ENCODE measurements at places on chromosomes 4 and X. TPM values are rescaled to one million over a fixed set of nuclear protein-coding genes. Genes with fewer than 3 reads are reported as not detected.
A peak's percentile ranks its signal among the peaks of the same experiment; 100 is the strongest.

- DNase-seq: no peak
Observed at GRCh38 chr4:55405073-55405472, 9.3 kb downstream of the TMEM165 start.

DNA sequence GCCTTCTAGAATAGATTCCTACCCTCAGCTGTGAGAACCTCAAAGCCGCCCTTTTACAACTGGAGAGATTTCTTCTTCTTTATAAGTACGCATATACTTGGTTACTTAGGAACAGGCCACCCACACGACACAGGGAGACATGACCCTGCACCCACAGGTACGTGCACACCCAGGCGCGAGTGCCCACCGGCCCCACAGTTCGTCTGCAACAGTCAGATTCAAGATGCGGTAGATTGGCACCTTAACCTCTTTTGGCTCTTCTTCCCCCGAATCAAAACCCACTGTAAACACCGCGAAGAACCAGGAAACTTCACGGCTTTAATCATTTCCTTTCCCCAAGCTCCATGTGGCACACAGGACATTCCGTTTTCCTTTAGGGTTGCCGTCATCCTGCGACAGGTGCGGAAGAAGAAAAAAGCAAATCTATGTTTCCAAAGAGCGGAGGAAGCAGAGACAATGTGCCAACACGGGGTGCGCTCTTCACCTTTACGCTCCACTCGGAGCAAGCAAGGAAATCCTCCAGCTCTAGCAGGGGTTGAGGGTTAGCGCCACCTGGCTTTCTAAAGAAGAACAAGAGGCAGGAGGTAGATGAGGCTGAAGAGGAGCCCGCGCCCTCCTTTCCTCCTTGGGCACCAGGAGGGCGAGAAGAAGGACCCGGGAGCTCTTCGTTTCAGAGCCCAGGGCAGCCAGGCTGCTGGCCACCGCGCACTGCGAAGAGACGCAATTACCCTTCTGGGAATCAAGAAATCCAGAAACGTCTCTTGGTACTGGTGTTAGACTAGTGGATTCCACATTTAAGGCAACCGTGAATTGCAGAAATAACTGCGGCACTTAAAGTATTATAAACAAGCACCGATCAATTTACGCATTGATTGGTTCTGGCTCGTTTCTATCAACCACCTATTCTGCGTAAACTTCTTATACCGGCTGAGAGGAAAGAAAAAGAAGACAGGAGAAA lies 35.7 kb downstream of the HAND2 start:
- peak; percentile 78 for DNase-seq

The BTK gene
- not detected for total RNA-seq

GRCh38 chr4:118225511-118225910 lies 127.3 kb downstream of the PRSS12 start:
- no peak for DNase-seq

- peak; percentile 30 for DNase-seq
Observed at GRCh38 chrX:17606231-17606630, 131.1 kb upstream of the SCML1 start.

DNA sequence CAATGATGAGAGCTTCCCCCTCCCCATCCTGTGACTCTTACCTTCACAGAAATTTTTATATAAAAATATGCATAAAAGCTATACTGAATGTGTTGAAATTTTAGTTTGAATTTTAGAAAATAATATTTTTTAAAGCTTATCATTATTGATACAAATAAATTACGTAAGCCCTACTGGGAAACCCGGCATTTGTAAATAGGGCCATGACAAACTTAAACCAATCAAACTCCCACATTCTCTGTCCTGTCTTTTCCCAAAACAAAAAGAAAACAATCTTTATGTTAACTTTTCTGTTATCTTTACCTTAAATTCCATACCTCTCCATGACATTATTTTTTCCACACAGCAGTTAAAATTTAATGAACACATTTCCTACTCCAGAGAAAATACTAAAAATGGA lies 2.6 kb downstream of the CNOT6L start:
- DNase-seq: no peak

The VAMP7 gene
- total RNA-seq: 31.8 TPM

DNA sequence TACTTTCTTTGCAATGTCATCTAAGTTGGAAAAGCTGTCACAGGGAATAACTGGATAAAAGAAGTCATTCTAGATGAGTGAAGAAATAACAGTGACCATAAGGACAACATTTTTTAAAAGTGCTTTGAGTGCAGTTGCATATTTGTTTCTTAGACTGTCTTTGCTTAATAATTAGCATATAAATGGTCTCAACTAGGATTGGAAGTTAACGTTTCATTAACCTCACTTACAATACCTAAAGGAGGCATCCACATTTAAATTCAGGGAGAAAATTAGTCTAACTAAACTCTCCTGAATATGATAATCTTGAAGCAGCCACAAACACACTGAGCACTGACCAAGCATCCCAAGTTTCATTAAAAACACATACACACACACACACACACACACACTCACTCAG lies 780.7 kb downstream of the PCDH18 start:
- no peak for DNase-seq

The TRO gene
- 13.0 TPM for total RNA-seq

DNA sequence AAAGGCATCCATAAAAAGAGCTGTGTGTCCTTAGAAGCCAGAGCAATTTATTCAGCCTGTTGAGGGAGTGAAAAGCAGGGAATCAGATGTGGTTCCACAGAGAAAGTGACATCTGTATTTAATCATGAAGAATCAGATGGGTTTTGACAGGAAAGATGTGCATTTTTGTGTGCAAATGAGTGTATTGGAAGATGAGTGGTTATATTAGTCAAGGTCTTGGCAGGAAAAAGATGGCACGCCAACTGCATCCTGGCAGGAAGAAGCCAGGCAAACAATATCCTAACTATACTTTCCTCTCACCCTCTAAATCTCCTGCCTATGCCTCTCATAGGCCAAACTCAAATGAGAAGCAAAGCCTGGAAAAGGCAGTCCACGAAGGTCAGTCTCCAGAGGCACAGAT lies 59.1 kb downstream of the SCFD2 start:
- peak; percentile 48 for DNase-seq

The CLTRN gene
- total RNA-seq: 0.26 TPM

- peak; percentile 68 for DNase-seq
Observed at GRCh38 chr4:74364652-74365491, at the start of gene EREG. EREG (plus strand) TSS chr4:74365145; CDS start chr4:74365309, 164 bp downstream.

The SYTL5 gene
- total RNA-seq: 1.5 TPM

The EVC2 gene
- total RNA-seq: 15.9 TPM

DNA sequence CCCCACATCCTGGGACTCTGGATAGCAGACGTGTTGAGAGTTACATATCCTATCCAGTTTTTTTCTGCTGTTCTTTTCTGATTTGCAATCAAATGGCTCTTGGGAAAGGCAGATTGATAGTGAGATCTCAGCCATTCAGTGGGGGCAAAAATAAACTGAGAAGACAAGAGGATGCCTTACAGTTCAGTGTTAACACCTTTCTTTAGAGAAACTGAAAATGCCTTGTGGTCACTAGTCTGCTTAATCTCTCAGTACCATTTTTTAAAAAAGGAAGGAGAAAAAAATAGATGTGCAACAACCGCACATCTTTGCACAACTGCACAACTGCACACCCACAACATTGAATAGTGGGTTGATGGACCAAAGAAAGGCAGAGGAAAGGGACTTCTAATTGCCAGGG lies 109.3 kb downstream of the ARHGEF9 start:
- no peak for DNase-seq

DNA sequence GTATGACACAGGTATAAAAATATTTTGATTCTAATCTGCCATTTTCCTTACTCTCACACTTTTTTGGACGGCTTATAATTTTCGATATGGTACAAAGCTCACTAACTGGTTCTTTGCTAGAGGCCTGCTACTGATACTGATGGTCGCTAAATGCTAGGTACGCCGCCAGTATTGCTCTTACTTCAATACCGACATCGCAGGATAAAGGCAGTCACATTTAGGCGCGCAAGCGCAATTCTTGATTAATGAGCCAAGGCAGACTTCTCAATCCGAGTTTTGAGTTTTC lies 557 bp upstream of the USP38 start:
- no peak for DNase-seq

The PABPC1L2A gene
- not detected for total RNA-seq

The ARHGEF9 gene
- 10.3 TPM for total RNA-seq

The PABPC4L gene
- 0.77 TPM for total RNA-seq

DNA sequence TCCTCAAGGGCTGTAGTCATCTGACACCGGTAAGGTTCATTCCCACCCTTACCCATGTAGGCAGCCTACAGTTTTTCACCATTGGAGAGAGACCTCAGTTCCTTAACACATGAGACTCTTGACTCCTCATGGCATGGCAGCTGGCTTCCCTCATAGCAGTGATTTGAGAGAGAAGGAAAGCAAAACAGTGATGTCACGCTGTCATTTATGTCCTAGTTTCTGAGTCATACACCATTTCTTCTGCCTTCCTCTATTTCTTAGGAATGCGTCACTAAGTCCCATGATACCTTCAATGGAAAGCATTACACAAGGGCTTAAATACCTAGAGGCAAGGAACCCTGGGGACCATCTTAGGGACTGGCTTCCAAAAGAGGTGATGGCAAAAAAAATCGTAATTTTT lies 226.1 kb downstream of the SPCS3 start:
- peak; percentile 40 for DNase-seq

The CENPVL2 gene
- not detected for total RNA-seq

DNA sequence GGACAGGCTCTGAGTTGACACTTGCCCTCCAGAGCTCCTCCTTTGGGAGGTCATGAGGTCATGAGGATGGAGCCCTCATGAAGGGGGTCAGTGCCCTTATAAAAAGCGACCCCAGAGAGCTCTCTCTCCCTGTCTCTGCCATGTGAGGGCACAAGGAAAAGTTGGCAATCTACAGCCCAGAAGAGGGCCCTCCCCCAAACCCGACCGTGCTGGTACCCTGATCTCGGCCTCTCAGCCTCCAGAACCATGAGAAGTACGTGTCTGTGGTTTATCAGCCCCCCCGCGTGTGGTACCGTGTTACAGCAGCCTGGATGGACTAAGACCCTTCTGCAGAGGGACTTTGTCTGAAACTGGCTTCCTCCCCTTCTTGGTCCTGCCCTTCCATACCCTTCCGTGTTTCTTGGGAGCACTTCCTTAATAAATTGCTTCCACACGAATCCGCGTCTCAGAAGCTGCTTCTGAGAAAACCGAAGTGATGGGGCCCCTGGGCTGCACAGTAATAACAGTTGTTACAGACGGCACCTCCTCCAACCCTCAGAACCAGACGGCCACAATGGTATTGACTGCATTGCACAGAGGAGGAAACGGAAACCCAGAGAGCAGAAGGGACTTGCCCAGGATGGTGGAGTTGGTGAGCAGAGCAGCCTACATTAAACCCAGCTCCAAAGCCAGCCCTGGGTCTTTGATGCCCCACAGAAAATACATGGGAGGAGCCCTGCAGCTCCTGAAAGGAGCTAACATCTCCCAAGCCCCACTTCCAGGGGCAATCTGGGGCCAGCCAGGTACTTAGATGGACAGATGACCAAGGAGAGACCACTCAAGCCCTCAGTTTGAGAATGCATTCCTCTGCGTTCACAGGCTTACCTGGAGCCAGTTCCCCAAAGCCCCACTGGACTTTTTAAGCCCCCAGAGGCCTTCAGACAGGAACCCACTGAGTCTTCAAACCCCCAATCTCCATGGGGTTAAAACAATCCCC lies 242.7 kb downstream of the BCOR start:
- no peak for DNase-seq

The VSIG1 gene
- not detected for total RNA-seq

The RPA4 gene
- 1.2 TPM for total RNA-seq

DNA sequence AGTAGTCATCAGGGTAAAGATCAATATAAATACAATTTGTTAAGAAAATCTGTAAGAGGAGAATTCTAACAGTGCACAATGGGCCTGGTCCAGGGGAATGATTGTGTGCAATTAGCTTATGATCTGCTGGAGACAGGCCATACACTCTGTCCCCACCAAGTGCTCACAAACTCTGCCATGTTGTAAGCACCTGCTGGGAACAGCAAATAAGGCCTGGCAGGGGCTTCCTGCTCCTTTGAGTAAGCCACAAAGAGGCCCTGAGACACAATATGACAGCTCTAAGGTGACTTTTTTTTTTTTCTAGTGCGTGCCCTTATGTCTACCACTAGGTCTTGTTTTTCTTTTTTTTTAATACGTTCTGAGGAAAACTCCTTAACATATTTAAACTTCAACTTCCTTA lies 866.3 kb upstream of the PCDH7 start:
- no peak for DNase-seq

The PNPLA4 gene
- total RNA-seq: 12.8 TPM

GRCh38 chr4:5827108-5828004 lies 65.5 kb downstream of the CRMP1 start:
- peak; percentile 28 for DNase-seq

The STOX2 gene
- 0.66 TPM for total RNA-seq

- peak; percentile 60 for DNase-seq
Observed at GRCh38 chrX:83511208-83511607, 3.1 kb downstream of the POU3F4 start.
